ENCODE measurements at places on chromosomes 4 and X. TPM values are rescaled to one million over a fixed set of nuclear protein-coding genes. Genes with fewer than 3 reads are reported as not detected.

- no peaks in the 10 kb centered on the region for H3K27me3 ChIP-seq
- no peaks in the 10 kb centered on the region for H3K4me1 ChIP-seq
- H3K36me3 ChIP-seq: peaks cover 95% of the 10 kb centered on the region
These were observed 49.5 kb downstream of the USP53 start for GRCh38 chr4:119261986-119262385.

GRCh38 chr4:136001791-136002190 lies 1530.5 kb downstream of the PCDH18 start:
- H3K27me3 ChIP-seq: no peaks in the 10 kb centered on the region
- no peak overlapping the region for H3K27ac ChIP-seq
- H3K4me1 ChIP-seq: no peaks in the 10 kb centered on the region
- no peaks in the 10 kb centered on the region for H3K36me3 ChIP-seq
- H3K4me3 ChIP-seq: no peak overlapping the region
- DNase-seq: no peak

DUSP9 gene
- not detected for total RNA-seq

DCAF4L1 gene
- total RNA-seq: 0.23 TPM
